Globus pallidus (tissue), 1 donor: ENCODE measurements at places on chromosomes 12 and 14.

DNA sequence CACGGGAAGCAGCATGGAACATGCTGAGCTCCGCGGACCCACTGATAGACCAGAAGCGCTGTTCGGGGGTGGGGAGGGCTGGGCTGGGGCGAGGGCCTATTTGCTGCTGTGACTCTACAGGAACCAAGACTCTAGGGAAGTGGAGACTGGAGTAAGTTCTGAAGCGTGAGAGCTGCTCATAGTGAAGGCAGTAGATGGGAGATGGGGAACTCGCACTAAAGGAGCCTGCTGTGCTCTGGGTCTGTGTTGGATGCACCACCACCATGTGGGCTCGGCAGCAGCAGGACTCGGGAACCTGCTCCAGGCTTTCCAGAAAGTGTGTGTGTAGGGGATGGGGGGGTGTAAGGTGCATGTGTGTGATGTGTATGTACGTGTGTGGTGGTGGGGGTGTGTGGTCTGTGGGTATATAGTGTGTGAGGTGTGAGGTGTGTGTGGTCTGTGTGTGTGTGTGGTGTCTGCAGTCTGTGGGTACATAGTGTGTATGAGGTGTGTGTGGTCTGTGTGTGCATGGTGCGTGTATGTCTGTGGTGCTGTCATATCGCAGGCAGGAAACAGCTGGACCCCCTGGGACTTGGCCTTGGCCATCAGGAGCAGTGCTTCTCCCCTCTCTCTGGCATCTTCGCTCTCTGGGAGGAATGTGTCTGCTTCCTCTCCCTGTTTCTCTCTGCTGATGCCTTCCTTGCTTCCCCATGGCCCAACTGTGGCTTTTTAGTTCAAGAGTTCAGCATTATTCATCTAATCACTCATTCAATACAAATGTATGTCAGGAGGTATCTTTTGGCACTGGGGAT, 378.9 kb downstream of the FUT8 start:
- no peak for DNase-seq

DNA sequence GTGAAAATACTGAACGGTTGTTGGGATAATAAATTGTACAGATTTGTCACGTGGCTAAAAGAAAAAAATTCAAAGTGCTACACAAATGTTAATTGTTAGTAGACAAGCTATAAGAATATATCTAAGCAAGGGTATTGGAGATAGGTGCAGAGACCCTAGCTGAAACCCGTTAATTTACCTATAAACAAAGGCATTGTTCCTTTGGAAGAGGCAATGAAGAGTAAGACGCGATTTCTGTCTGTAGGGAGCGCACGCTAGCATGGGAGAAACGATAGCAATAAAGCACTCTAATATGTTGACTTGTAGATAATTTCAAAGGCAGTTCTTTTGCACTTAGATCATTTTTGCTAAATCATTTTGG, 565 bp downstream of the CCDC77 start:
- DNase-seq = no peak

DNA sequence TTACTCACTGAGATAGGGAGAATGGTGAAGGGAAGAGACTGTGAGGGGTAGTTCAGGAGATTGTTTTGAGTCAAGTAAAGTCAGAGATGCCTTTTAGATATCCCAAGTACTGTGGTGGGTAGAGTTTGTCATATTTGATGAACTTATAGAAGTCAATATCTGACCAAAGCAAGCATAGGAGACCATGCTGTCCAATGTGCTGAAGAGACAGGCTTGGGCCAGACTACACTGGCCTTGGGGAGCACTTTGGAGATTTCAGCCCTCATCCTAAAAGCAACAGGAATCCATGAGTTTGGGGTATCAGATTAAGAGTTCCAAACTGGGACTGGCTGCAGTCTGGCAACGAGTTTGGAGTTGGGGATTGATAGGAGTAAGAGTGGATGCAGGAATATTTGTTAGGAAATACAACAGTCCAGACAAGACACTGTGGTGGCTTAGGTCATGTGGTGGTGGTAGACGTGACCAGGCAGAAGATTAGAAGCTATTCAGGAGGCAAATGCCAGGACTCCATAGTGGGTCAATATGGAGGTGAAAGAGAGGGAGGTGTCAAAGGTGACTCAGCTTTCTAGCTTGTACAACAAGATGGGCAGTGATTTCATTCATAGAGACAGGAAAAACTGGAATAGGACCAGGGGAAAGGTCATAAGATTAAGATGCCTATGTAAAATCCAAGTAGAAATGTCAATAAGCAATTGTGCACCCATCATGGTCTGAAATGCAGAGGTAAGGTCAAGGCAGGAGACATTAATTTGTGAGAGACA, 81.9 kb downstream of the FAR2 start:
- DNase-seq = no peak

DNA sequence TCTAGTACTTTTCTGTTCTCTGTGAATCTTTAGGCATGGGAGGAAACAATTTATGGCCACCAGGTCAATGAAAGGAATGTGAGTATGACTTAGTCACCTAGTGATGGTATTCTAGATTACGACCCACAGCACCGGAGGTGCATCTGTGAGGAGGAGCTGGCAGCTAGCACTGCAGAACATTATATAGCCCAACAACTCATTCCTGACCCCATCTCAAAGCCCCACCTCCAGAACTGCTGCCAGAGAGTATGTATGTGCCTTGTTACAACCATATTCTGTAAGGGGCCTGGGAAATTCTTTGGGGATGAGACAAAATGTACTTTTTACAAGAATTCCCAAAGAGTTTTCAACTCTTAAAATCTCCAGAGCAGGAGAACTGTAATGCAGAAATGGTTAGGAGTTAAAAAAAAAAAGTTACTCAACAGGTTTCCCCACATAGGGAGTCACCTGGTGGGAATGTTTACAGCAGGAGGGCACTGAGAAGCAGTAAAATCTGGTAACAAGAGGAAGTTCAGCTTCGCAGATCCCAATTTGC, 34.9 kb upstream of the CERS5 start:
- no peak for DNase-seq

DNA sequence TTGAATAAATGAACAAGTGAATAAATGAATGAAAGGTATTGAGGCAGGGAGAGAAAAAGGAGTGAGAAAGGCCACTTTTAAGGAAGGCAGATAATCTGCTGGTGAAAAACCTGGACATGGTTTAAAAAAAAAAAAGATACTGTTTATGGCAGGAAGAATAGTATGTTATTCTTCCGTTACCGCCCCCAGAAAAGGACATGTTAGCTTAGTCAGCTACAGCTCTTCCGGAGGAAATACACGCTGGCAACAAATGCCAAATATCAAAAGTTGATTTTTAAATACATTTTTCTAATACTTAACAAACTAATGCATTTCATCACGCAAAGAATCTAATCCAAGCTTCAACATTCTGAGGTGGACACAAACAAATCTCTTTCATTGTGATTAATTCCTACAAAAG, 43.2 kb downstream of the SLC5A8 start:
- no peak for DNase-seq

- DNase-seq = no peak
Observed at GRCh38 chr12:112514456-112514855, 95.7 kb downstream of the PTPN11 start.

- no peak for DNase-seq
Observed at GRCh38 chr14:63848890-63849289, 3.9 kb upstream of the SYNE2 start.

DNA sequence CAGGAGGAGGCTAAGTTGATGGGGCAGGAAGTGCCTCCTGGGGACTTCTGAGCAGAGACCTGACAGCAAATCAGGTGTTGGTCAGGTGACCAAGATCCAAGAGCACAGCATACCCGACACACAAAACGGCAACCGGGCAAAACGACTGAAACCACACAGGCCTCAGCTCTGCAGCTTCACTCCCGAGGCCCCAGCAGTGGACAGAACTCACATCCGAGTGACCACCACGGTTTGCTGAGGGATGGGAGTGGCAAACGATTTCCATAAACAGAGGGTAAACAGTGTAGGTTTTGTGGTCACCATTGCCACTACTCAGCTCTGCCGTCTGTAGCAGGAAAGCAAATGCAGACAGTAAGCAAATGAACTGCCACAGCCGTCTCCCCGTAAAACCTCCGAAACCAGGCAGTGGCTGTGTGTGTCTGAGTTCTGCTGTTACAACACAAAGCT, 14.4 kb downstream of the CHFR start:
- DNase-seq = no peak

DNA sequence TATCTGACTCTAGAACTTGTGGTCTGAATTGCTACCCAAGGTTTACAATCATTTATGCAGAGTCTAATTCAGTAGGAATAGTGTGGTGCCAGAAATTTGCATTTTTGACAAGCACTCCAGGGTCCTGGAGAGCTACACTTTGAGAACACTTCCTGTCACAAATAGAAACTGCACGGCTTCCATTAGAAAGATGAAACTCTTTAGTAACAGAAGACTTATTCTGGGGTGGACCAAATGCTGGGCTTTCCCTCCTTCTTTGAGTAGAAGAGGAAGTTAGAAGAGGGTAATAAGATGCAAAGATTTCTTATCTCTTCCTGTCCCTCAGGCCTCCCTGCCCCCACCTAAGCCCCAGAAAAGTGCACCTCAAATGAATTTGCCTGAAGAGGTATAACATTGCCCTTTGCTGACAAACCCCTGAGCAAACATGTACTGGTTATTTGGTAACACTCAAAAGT, 28.4 kb downstream of the DGLUCY start:
- no peak for DNase-seq
